ENCODE measurements at places on chromosomes 6 and 20.

DNA sequence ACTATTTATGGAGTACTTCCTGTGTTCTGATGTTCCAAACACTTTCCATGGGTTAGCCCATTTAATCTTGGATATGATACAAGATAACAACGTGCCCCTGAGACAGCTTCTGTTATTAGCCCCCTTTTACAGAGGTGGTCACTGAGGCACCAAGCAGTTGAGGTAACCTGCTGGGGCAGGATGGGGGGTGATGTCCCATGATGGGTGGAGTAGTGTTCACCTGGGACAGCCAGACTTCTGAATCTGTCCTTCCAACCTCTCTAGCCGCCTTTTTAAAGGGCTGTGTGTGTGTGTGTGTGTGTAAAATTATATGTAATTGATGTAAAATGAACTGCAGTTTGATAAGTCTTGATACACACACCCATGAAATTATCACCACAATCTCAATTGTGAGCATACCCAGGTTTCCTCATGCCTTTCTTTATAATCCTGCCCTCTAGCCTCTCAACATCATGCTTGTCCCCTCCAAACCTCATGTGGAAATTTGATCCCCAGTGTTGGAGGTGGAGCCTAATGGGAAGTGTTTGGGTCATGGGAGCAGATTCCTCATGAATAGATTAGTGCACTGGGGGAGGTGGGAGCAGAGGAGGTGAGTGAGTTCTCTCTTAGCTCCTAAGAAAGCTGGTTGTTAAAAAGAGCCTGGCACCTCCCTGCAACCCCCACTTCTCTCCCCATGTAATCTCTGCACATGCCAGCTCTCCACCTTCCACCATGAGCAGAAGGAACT is 39.2 kb downstream of the PLAGL2 start:
- DNase-seq: no peak

DNA sequence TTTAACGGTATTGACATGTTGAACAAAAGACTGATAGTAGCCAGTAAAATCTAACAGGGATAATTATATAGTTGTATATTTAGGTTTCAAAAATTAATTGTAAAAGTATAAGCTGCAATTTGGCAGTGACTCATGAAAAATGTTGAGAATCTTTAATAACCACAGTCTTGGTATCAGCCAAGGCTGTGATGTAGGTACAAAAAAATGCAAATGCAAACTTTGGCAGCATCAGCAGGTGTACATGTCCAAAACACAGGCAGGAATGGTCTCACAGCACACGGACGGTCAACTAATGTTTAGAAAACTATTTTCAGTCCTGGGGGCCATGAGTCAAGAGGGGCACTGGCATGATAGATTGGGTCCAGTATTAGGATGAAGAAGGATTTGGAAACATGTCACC is 58.5 kb upstream of the BEND3 start:
- no peak for DNase-seq

GRCh38 chr6:116633685-116634084 is 17.4 kb downstream of the RSPH4A start:
- DNase-seq: no peak

GRCh38 chr20:23144856-23145255 is 58.7 kb upstream of the CD93 start:
- DNase-seq: no peak

GRCh38 chr6:35736982-35737412 is at the start of gene ARMC12:
TSS of gene ARMC12 (plus strand) at chr6:35737032. CDS start at chr6:35737109, 77 bp downstream.
- peak; percentile 49 for DNase-seq

DNA sequence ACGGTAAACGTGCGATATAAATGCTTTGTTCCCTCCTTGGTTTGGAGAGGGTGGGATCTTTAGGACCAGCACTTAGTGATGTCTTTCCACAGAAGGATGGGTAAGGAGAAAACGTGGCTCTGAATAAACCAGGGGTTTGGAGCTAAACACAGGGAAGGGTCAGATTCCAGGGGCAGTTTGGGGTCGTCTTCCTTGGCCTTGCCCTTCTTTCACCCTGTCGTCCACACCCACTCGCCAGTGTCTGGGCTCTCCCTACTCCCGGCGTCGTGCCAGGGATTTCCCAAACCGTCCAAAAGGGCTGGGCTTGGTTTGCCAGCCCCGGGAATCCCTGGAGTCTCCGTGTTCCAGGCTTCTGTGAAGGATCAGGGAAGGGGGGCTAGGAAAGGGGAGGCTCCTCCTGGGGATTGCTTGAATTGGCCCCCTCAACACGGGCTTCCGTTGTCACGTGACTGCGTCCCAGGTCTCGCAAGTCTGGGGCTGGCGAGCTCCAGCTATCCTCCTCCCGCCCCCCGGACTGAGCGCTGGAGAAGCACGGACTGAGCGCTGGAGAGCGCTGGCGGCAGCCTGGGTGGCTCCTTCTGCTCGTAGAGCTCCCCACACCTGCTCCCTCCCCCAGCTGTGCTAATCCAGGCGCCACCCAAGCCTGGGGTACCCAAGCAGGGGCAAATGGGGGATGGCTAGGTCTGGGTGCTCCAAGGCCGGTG is 9.4 kb upstream of the ARMC12 start:
- DNase-seq: peak; percentile 93

GRCh38 chr6:5163247-5163646 is 78.1 kb downstream of the PPP1R3G start:
- DNase-seq: no peak

DNA sequence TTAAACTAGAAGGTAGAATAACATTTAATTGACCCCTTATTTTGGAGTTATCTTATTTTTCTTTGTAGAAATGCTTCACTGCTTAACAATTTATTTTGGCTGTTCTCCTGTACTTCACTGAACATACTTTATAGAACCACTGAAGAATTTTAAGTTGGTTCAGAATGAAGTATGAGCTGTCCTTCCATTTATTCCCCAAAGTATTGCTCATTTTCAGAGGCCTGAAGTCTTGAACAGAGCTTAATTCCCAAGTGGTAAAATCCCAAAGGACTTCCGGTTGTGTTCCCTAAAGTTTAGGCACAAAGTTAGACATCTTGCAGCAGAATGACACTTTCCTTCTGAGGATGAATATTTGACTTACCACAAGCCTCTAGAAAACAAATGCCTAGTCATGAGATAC is 233.3 kb downstream of the TINAG start:
- no peak for DNase-seq

GRCh38 chr6:149334201-149334600 is 16.7 kb downstream of the TAB2 start:
- DNase-seq: no peak

GRCh38 chr6:85460921-85461797 is 11.3 kb downstream of the NT5E start:
- DNase-seq: no peak

- DNase-seq: no peak
Observed at GRCh38 chr6:29736563-29736962, 13.3 kb downstream of the HLA-F start.

DNA sequence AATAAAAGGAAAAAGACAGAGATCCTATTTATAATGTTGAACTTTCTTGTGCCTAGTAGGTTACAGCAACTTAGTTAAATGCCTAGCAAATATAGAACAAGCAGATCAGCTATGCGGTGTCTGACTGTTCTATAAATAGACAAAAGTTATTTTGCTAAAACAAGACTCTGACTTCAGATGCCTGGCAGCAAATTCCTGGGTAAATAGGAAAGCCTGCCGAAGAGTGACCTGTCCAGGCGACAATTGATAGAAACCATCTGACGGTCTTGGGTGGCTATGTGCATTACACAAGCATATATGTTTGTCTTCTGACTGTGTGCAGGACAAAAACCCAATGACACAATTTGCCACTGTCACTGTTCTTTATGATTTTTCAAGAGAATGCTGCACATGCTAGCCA is 38.0 kb upstream of the PDE10A start:
- DNase-seq: no peak

DNA sequence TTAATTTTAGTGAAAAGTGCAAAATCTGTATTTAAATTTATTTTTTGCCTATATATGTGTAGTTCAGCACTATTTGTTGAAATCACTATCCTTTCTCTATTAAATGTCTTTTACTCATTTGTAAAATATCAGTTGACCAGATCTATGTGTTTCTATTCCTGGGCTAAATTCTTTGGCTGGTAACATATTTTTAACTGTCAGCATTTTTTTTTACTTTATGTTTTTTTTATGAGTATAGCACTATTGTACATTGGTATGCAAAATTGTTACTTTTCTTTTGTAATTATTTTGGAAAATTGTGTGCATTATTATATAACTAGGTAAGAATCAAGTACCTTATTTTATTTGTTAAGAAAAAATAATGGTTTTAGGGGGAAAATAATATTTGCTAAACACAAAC is 582.8 kb upstream of the ADGRB3 start:
- no peak for DNase-seq

DNA sequence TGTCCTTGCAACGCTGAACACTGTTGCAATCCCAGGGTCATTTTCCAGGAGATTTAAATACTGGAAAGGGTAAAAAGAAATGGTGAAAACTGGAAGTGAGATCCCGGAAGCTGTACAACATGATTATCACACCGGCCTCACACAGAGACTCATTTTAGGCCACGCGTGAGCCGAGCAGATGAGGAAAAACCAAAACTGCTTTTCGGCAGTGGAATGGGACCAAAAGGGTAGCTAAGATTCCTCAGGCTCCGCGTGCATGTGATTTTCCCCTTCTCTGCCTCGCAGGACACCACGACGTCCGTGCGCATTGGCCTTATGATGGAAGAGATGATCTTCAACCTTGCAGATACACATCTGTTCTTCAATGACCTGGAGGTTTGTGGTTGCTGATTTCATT is 213.7 kb downstream of the ZMYND8 start:
- no peak for DNase-seq

DNA sequence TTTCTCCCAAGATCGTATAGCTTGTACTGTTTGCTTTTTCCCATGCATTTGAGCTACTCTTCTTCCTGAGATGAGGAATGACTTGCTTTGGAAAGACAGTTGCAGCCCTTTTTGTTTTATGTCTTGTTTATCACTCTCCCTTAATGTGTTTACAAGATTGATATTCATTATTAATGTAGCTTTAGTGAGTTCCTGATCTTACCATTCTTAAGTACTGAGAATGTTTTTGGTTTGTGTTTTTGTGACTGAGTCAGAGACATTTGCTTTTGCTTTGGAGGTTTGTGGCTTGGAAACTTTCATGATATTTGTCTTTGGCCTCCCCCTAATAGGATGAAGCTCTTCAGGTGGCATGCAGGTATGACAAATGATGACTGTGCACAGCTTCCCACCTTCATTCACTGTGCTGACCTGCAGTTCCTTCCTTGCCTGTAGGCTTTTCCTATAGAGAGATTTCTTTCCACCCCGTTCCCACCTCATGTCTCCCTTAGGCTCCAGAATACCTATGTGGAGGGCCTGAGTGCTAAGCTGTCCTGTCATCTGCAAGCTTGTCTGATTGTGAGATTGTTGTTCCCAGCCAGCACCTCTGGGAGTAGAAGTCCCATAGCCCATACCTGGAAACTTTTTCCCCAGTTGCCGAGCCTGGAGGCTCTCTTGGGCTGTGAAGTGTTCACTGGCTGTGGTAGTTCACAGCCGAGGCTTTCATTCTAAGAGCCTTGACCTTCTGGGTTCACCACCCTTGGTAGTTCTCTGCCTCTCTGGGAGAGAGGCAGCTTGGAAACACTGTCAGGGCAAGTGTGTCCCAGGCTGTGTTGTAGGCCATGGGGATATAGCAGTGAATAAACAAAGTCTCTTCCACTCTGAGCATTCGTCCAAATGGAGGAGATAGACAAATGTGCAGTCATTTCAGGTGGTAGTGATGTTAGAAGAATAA is 27.1 kb downstream of the CDS2 start:
- DNase-seq: no peak

DNA sequence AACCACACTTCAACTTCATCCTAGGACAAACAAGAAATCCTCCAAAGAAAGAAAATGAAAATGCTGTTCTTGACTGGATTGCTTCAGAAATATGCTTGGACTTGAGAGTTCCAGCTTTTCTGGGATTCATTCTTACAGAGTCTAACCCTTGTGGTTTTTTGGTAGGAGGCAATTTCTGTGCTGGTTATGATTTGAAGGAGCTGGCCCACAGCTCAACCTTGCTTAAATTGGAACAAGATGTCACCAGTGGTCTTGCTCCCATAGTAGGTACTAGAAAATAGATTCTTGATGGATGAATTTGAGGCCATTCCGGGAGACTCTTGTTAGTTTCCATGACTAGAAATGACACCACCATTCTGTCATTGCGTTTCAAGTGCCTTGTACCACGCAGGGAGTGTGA is 54.3 kb upstream of the BMP6 start:
- DNase-seq: no peak

GRCh38 chr6:43308101-43308989 is at the start of gene CRIP3:
TSS of gene CRIP3 (minus strand) at chr6:43308826. CDS start at chr6:43308792, 34 bp downstream.
- DNase-seq: peak; percentile 70

DNA sequence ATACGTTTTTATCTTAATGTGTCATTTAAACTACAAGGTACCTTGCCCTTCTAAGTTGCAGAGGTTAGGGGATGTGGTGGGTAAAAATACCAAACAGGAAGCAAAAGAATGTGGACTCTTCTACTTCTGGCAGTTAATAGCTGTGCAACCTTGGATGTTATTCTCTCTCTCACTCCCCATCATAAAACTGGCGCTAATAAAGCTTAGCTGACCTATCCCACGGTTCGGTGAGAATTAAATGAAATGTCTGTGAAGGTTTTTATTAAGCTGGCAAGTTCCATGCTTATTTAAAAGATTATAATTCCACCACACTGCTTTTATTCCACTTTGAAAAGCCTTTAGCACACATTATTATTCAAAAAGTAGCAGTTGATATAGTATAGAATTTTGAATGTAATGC is 127.8 kb upstream of the SLC22A23 start:
- no peak for DNase-seq

- DNase-seq: no peak
Observed at GRCh38 chr20:46791722-46792416, 82.4 kb downstream of the SLC2A10 start.

GRCh38 chr20:23112595-23112994 is 26.5 kb upstream of the CD93 start:
- no peak for DNase-seq

DNA sequence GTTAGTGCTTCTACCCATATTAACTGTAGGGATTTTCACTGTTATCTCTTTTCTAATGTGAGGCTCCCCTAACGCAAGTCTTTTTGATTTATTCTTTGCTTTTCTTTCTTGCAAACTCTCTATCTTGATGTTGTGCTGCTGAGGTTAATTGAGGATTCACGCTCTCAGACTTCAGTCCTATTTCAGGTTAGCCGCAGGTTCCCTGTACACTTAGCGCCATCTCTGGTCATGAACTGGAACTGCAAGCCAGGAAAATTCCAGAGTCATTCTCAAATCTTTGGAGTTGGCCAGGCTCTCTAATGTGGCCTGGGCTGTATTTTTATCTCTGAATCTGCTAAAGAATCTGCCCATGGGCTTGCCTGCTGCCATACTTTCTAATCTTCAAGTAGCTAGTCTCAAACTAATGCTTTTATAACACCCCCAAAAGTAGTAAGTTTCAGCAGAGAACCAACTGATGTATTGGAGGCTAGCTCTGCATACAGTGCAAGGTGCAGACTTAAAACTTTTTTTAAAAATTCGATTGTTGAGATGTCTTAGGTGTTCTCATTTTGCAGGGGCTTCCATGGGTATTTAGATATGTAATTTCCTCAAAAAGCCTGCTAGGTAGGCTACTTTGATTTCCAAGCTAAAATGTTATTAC is 91.1 kb upstream of the OPRM1 start:
- no peak for DNase-seq

GRCh38 chr6:109237077-109237985 is 142.0 kb downstream of the CEP57L1 start:
- DNase-seq: no peak

All from Right ventricle myocardium superior (tissue), 1 donor.